ENCODE measurements at places on chromosomes 5 and 9.

- DNase-seq: no peak
Observed at GRCh38 chr9:69905286-69905685, 84.7 kb downstream of the CFAP95 start.

GRCh38 chr5:130155345-130156011, 251.2 kb downstream of the CHSY3 start:
- no peak for DNase-seq

- no peak for DNase-seq
Observed at GRCh38 chr5:82640916-82641315, 362.8 kb upstream of the RPS23 start.

DNA sequence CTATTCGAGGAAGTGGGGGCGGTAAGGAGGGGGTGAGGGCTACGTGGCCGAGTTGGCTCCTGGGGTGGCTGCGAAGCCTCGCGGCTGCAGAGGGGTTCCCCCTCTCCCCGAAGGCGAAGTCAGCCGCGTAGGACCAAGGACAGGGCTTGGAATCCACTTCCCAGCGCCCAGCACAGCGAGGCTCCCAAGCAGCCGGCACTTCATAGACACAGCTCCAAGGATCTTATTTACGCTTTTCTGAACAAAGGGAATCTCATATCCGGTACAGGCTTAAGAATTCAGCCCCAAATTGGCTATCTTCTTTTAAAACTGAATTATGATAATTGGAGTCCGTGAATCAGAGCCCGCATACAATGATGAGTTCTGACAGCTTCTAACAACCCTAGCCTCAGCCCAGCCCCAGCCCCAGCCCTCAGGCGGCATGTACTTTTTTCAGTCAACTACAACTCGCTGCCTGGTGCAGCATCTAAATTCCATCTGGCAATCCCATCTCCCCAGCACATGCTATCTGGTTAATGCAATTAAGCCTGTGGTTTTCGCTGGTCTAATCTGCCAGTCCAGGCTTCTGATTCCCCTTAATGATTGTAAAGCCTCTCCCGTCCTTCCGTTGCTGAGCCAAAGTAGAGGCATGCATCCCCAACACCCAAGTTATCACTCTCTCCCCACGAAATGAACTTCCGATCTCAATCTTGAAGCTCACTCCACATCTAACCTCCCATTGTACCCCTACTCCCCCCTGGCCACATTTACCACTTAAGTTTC, 1.0 kb downstream of the ELAVL2 start:
- DNase-seq: no peak

DNA sequence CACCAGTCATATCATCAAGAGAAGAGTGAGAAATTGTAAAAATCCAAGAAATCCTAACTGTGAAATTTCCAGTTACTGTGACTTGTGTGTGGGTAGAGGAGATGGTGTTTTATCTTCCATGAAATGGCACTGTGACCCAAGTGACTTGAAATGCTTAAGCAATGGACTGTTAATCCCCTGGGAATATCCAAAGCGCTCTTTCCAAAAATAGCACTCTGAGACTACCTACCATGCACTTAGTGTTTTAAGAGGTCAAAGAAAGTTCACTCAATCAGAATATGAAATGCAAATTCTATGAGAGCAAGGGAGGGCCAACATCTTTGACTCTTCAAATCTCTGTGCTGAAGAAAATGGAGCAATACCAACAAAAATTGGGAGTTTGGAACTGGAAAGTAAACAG, 244.0 kb downstream of the GABRB2 start:
- DNase-seq: no peak

DNA sequence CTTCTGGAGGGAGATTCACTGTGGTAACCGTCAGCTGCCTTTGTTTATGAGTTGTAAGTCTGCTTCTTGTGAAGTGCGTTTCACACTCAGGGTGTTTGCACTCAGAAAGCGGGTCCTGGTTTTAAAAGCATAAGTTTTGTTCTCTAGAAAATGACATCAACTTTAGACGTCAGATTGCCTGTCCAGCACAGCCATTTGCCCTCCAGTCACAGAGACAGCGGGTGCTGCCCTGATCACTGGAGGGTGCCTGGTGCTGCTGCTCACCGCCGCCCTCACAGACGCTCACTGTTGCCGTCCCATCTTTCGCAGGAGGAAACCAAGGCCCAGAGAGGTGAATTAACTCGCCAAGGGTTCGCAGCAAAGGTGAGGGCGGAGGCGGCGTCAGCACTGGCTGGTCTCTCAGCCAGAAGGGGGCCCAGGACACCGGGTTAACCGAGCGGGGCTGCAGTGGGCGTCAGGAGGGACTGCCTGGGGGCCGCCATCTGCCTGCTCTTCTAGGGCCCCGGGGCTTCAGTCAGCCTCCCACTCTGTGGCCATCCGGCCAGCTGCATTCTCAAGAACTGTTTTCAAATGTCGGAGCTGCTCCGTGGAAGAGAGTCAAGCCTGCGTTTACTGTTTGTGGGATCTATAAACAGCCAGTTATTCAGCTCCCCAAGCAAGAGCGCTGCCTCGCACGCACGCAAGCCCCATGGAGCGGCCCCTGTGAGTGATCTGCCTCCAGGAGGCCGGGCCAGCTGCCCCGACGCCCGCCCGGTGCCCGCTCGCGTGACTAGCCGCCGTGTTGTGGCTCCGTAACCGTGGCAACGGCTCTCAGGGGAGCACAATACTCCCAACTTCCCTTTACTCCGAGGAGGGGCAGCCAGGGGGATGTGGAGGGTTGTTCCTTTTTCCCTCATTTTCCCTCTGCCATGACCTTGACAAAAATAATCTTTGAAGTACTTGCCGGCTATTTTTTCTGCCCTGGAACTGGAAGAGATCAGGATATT, 43.4 kb upstream of the EXOC3 start:
- no peak for DNase-seq

DNA sequence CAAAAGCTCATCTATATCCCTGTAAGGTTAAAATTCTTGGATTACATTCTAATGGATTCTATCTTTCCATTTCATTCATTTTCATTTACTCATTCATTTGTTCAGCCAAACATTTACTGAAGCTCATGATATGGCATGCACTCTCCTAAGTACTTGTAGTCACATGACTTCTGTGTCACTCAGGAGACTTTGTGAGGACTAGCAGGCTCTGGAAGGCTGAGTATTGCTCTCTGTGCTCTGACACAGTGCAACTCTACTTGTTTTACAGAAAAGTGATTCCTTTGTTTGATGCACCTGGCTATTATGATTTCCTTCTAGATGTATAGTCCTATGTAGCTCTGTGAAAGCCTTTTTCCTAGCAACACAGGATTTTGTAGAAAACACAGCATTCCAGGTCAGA, 53.0 kb downstream of the YIPF5 start:
- no peak for DNase-seq

GRCh38 chr9:110580850-110581249, 1.3 kb upstream of the SVEP1 start:
- DNase-seq: no peak

DNA sequence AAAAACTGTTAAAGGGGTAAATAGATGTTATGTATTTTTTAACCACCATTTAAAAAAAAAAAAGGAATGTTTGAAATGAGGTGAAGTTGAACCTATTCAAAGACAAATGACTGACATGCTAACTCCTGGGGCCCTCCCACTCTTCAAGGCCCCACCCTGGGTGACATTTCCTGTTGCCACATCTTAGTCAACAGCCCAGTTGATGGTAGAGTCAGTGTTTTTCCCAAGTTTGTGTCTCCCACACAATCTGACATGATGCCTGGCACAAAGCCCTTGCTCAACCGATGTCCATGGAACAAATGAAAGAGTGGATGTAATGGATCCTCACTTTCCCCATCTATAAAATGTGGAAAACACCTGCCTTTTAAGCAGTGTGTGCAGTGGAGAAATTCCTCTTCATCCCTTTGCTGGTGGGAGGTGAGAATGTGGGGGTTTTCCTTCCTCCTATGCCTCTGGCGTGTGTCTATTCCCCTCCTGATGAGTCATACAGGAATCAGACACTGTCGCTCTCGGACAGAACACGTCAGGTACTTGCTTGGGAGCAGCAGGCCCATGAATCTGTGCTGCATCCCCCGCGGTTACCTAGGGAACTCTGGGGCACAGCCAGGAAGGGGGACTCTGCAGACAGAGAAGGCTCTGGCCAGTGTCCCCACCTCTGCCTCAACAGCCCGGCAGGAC, 13.7 kb upstream of the ADRA1B start:
- DNase-seq: no peak

- DNase-seq: no peak
Observed at GRCh38 chr5:143964919-143965318, 153.0 kb downstream of the HMHB1 start.

DNA sequence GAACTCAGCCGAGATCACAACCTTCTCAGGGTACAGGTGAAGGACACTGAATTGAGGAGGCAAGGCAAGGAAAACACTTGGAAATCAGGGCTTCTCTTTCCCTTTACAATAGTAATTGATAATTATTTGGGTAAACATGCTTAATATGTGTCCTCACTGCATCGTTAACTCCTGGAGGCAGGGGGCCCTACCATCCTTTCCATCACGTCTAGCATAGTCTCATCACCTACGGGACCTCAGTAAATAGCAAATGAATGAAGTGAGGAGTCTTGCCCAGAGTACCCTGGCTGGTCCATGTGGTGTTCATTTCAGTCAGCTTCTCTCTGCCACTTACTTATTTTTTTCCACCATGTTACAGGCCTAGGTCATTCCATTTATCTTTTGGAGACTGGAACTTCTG, 2.3 kb downstream of the F2RL1 start:
- no peak for DNase-seq

- no peak for DNase-seq
Observed at GRCh38 chr9:113564498-113565237, 101.1 kb downstream of the RGS3 start.

- DNase-seq: no peak
Observed at GRCh38 chr9:120736881-120737280, 22.6 kb upstream of the MEGF9 start.

DNA sequence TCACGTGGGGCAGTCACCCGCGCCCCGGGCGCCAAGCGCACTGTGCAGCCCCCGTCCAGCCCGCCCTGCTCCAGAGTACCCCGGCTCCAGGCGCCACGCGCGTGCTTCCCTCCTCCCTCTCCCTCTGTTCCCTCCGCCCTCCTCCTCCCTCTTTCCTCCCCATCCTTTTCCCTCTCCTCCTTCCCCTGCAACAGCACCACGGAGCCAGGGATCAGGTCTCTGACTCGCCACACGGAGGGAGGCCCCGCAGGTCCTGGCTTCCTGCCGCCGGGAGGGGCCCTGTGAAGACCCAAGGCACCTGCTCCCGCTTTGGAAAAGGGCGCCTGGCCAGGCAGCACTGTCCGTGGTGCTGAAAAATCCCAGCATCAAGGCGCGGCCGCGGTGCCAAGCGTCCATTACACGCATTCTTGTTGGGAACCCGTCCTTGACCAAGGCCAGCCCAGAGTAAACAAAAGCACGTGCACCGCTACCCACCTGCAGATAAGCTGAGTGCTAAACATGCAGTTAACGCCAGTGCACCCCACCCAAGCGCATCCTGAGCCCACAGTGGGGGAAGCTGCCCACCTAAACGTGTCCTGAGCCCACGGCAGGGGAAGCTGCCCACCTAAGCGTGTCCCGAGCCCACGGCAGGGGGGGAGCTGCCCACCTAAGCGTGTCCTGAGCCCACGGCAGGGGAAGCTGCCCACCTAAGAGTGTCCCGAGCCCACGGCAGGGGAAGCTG, 21.7 kb downstream of the SLC6A18 start:
- no peak for DNase-seq

- DNase-seq: no peak
Observed at GRCh38 chr5:33793836-33794549, 97.8 kb downstream of the ADAMTS12 start.

GRCh38 chr9:38196714-38197113, 127.7 kb upstream of the SHB start:
- no peak for DNase-seq

GRCh38 chr5:149452665-149453617, 73.8 kb upstream of the IL17B start:
- no peak for DNase-seq

GRCh38 chr9:79573412-79573923, 1.7 kb downstream of the TLE4 start:
- DNase-seq: no peak

DNA sequence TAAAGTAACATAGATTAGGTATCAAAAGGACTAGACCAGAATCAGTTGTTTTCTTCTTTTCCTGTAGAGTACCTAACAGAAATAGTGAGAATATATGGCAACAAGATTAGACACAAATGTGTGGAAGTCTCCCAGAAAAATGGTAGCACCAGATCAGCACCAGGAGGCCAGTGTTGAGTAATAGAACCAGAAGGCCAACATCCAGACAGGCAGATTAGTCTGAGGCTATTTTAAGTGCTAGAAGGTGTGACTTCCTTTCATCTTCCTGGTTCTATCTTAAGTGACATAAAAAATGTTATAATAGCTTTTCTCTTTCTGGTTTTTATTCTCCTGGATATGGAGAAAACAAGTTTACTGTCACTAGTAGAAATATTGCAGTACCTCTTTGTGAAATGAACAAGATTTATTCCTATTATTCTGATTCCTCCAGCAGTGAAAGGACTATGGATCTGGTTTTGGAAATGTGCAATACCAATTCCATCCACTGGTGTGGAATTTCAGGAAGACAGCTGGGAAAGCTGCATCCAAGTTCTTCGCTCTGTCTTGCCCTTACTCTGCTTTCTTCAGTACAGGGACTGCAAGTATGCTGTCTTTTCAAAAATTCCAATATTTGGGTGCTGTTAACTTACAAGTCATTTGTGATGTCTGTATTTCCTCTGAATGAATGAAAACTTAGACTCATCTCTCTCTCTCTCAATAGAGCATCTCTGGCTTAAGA, 39.1 kb downstream of the SHLD3 start:
- DNase-seq: no peak

DNA sequence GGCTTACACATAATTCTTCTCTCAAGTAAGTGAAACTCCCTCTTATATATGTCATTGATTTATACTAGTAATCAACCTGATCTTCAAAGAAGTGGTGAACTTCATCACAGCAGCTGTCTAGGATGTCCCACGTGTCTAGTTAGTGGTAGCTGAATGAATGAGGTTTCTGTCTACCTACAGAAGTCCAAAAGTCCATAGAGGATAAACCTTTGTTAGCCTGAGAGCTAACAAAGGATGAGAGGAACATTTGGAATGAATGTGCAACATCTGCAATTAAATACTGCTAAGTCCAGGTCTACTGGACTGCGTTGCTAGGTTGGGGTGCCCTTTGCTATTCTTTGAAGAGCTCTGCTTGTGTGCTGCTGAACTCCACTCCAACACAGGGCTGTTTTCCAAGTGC, 213.8 kb upstream of the DAP start:
- DNase-seq: no peak

GRCh38 chr5:164041105-164041504, 535.7 kb downstream of the MAT2B start:
- no peak for DNase-seq

- DNase-seq: no peak
Observed at GRCh38 chr9:10130061-10130675, 482.6 kb downstream of the PTPRD start.

DNA sequence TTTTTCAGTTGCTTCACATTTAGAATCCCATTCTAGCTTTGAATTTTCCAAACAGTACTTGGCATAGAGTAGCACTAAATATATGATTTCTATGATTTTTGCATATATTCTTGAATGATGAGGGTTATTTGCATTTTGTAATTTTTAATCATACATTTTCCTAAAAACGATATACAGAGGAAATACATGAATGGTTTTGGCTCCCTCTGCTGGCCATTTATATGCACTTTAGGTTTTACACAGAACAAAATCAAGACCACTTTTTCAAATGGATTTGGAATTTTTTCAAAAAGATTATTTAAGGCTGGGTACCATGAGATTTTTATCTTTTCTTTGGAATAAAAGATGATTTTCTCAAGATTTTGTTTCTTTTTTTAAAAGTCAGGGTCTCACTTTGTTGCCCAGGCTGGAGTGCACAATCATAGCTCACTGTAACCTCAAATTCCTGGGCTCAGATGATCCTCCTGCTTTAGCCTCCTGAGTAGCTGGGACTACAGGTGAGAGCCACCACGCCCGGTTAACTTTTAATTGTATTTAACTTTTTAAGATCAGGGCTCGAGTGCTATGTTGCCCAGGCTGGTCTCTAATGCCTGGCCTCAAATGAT, 16.7 kb upstream of the COMMD10 start:
- DNase-seq: no peak
